ENCODE measurements at places on chromosomes 11 and 22. TPM values are rescaled to one million over a fixed set of nuclear protein-coding genes. Genes with fewer than 3 reads are reported as not detected.

DNA sequence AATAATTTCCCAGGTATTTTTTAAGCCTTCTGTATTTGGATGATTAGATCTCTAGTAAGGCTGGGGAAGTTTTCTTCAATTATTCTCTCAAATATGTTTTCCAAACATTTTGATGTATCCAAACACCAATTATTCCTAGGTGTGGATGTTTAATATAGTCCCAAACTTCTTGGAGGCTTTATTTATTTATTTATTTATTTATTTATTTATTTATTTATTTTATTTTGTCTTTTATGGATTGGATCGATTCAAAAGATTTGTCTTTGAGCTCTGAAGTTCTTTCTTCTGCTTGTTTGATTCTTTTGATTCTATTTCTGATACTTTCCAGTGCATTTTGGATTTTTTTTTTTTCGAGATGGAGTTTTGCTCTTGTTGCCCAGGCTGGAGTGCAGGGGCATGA, 2267.9 kb upstream of the RAG2 start:
- DNase-seq, result no peak

GRCh38 chr11:18151581-18151980, 19.2 kb downstream of the MRGPRX3 start:
- no peak for DNase-seq

- DNase-seq, result no peak
Observed at GRCh38 chr22:27474112-27474571, 327.4 kb downstream of the MN1 start.

- DNase-seq, result peak; percentile 91
Observed at GRCh38 chr11:69637941-69638871, 2.8 kb upstream of the CCND1 start.

- DNase-seq, result peak; percentile 6
Observed at GRCh38 chr22:44823396-44823795, 71.0 kb downstream of the ARHGAP8 start.

DNA sequence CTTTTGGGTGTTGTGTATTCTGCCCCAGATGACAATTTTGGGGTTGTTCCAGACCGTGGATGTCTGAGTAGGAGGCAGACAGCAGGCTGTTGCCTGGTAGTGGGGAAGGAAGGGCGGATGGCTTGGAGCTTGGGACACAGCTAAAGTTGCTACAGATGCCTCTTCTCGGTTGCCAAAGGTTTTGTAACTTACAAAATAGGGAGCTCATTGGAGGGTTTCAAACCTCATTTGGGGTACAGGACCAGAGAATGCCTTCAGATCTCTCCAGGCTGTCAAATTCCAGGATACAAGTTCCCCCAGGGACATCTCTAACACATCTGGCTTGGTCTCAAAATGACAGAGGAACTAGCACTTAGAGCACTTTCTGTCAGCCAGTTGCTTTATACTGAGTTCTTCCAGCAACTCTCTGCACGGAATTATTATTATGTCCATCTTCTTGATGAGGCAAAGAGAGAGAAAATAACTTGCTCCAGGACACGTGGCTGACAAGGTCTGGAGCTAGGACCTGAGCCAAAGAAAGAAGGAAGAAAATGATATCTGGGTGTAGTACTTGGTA, 56.0 kb downstream of the SLC1A2 start:
- no peak for DNase-seq

DNA sequence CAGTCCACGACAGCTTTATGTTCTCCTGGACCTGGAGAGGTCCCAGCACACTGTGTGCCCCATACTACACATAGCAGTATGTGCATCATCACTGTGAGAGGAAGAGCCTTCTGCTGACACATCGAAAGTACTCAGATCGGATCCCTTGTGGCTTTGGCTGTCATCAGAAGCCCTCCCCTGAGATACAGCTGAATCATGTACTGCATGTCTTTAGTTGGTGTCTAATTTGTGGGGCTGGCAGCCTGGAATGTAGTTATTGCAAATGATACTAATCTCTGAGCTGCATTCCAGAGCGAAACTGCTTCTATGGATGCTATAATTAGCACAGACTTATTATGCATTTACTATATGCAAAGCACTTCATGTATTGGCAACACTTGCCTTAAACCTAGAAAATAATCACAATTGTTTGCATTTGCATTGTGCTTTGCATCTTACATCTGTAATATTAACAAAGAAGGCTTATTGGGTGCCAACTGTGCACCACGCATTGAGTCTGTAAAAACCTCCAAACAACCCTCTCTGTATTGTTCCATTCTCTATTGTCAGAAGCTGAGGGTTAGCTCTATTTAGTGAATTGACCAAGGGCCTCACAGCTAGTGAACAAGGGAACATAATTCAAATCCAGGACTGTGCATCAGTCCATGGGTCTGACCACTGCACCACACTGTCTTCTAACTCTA, 89.2 kb upstream of the CRTAM start:
- DNase-seq, result no peak

GRCh38 chr22:37331856-37332536, 49.7 kb downstream of the CYTH4 start:
- DNase-seq, result no peak

DNA sequence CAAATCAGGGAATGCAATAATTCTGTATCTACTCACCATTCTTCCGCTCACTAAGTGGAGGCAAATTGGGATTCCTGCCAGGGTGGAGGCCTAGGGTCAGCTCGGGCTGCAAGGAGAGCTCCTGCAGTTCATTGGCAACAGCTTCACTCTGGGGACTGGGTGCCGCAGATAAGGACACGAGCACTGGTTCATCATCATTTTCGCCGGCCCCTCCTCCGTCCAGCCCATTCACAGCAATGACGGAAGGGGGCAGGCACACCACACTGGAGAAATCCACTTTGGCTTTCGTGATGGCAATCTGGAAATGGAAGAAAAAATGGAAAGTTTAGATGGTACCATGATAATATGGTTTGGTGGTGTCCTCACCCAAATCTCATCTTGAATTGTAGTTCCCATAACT, 84.4 kb downstream of the MRTFA start:
- no peak for DNase-seq

GRCh38 chr11:78418584-78419211, 1.1 kb upstream of the GAB2 start:
- DNase-seq, result no peak

DNA sequence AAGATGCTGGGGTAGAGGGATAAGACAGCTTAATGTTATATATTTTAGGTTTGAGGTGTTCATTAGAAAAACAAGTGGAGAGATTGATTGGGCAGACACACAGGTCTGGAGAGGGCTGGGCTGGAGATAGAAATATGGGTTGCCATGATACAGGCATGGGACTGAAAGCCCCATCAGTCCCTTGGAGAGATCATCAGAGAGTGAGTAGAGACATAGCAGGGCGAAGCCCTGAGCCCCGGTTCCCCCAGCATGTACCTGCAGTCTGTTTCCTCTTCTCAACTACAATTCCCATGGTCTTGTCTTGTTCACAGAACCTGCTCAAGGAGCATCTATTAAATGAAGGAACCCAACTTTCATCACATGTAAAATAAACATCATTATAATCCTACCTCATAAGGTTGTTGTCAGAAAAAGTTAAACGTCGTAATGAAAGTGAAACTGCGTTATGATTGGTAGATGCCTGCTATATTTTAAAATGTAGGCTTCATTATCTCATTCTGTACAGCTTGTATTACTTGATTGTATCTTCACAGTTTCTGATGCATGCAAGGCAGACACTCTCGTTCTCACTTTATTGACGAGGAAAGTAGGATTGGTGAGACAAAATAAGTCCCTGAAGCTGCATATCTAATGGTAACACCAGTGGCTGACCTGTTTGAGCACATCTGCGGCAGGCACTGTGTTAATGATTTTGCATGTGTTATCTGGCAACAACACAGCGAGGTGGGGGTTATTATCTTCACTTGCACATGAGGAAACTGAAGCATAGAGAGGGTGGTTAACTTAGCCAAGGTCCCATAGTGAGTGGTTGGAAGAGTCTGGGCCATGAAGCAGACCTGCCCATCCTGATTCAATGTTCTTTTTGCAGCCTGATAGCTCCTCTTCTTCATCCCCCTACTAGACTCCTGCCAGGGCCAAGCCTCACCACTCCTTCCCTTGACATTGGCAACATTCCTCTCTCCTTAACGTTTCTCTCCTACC, 63.5 kb downstream of the ENDOD1 start:
- no peak for DNase-seq

DNA sequence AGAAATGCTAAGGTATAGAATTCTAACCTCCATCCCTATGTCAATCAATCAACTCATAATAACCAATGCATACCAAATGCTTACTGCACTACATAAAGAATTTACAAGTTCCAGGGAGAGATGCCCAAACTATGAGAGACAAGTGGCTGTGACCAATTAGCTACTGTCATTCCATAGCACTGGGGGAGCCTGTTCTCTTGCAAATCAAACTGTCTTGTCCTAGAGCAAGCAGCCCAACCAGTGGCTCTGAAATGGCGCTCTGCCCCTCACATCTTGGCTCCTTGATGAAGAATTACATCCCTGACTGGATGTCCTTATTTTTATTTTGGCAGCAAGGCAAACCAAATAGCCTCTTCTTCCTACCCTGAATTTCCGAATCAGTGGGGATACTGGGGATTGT, 272.4 kb upstream of the SYN3 start:
- no peak for DNase-seq

DNA sequence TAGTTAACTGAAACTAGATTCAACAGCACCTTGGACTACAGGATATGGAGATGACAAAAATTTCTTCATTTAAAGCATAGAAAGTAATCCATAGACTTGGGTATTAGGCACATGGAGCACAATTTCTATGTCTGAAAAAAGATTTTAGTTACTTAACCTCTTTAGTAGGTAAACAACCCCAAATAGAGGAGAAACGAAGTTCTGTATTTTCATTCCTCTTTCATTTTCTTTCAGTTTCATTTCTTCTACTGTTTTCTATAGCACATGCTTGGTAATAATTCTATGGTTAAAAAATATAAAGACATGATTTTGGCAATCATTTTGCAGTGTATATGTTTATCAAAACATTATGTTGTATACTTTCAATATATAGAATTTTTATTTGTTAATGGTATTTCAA, 99.5 kb downstream of the CASP12 start:
- no peak for DNase-seq

DNA sequence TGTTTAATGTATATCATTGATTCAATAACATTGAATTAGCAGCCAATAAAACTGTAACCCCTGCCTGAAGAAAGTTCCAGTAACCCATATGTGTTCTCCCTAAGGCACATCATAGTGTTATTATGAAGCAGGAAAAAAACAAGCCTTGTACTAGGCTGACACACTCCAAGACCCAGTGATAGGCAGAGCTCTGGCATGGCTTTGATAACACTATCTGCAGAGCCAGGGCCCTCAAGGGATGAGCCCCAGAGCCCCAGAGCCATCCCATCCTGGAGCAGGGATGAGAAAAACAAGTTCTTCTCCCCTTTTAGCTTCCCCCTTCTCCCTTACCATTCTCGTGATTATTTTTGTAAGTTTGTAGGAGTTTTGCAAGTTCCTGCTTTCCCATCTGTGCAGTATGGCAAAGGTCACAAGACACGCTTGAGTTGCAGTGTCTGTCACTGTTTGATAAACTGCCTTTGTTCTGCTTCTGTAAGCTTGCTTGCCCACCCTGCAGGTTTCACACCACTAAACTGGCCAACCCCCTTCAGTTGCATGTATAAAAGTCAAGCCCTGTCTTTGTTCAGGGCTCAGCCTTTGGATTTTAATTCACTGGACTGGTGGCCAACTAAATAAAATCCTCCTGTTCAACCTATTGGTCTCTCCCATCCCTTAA, 22.3 kb upstream of the GUCY1A2 start:
- DNase-seq, result no peak

GRCh38 chr11:103125462-103125861, 16.2 kb downstream of the DYNC2H1 start:
- DNase-seq, result no peak

DNA sequence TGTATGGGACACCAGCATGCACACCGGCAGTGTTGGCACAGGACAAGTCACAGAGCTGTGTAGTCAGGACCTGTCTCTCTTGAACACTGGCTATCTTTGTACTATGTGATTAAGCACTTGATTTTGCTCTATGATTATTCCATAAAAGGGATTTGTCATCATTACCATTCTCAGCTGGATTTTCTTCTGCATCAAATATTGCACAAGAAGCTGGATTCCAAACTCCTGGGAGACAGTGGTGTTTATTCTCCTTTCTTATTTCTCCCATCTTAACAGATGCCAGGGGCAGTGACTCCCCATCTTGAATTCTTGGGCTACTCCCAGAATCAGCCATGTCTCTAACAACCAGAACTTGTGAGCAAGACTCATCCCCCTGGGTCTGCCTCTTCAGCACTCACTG, 62.5 kb upstream of the GNAZ start:
- DNase-seq, result no peak

GRCh38 chr11:92024788-92025187, 199.8 kb upstream of the FAT3 start:
- no peak for DNase-seq

GRCh38 chr11:13676576-13676975, 8.1 kb downstream of the FAR1 start:
- DNase-seq, result no peak

DNA sequence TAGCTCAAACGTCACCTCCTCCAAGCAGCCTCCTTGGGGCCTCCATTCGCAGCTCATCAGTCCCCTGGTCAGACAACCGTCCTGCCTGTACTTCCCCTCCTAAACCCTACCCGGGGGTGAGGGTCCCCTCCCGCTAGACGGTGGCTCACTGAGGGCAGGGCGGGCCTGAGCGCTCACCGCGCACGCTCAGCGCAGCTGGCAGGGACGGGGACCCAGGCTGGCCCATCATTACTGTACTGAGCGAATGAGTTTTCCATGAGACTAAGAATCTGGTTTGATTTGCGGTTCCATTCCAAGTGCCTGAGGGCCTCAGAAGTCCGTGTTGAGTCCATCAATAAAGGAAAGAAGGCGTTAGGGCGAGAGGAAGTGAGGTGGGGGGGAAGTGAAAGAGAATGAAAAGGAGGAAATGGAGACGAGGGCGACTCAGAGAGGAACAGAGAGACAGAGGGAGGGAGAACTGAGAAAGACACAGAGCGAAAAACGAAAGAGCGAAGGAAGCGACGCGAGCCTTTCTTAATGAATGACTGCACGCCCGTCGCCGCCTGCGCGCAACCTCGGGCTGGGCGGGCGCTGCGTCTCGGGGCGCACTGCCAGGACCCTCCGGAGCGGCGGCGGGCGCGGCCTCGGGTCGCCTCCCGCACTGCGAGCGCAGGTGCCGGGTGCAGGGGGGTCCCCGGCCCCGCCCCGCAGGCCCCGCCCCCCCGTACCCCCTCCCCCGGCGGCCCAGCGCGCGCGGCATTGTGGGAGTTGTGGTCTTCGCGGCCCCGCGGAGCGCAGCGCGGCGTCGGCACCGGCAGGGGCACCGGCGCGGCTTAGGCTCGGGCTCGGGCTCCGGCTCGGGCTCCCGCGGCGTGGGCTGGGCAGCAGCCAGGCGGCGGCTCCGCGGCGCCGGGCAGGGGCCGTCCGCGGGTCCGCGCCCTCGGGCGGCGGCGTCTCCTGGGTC, at the start of gene ASPHD2:
ASPHD2 (plus strand) TSS at position 746 of the 943 bp plus-strand sequence. CDS start 4,356 bp downstream, outside the sequence.
- peak; percentile 98 for DNase-seq

GRCh38 chr22:33919391-33920196, 682 bp downstream of the LARGE1 start:
- DNase-seq, result peak; percentile 57

The LRRC75B gene
- 20.5 TPM for total RNA-seq

The SLC5A12 gene
- 3.1 TPM for total RNA-seq

The IFITM2 gene
- 379 TPM for total RNA-seq

The PRG2 gene
- not detected for total RNA-seq

The OR51A7 gene
- not detected for total RNA-seq

The INPP5J gene
- total RNA-seq, result 11.9 TPM

The MOGAT2 gene
- not detected for total RNA-seq

The ALX4 gene
- not detected for total RNA-seq

The NTM gene
- total RNA-seq, result 4.7 TPM

The MFRP gene
- not detected for total RNA-seq

The BDNF gene
- 2.9 TPM for total RNA-seq

The OR2D2 gene
- total RNA-seq, result not detected
